ENCODE measurements at places on chromosomes 5 and 9. TPM values are rescaled to one million over a fixed set of nuclear protein-coding genes. Genes with fewer than 3 reads are reported as not detected.

GRCh38 chr5:43150748-43151147, 30.0 kb downstream of the ZNF131 start:
- no peak for DNase-seq

DNA sequence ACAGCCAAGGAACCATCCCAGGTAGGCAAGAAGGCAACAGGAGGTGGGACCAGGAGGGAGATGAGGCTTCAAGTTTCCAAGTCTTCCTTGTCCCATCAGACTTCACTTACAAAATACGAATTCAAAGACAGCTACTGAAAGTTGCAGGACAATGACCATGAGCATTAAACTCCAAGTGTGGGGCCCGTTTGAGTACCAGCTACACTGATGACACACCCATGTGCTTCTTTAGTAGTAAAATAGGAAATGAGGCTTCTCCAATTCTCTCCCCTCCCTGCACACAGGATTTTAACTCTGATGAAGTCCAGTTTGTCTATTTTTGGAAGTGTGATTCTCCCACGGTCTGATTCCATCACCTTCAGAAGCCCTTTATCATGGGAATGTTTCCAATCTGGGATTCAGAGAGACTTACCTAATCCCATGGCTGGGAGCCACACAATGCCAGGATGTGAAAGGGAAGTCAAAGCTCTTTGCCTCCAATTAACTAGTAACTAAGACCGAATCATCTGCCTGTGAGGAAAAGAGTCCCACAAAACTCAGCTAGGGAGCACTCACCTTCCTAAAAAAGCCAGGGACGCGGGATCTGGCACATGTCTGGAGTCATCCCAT, 222.8 kb upstream of the MSX2 start:
- DNase-seq: no peak

DNA sequence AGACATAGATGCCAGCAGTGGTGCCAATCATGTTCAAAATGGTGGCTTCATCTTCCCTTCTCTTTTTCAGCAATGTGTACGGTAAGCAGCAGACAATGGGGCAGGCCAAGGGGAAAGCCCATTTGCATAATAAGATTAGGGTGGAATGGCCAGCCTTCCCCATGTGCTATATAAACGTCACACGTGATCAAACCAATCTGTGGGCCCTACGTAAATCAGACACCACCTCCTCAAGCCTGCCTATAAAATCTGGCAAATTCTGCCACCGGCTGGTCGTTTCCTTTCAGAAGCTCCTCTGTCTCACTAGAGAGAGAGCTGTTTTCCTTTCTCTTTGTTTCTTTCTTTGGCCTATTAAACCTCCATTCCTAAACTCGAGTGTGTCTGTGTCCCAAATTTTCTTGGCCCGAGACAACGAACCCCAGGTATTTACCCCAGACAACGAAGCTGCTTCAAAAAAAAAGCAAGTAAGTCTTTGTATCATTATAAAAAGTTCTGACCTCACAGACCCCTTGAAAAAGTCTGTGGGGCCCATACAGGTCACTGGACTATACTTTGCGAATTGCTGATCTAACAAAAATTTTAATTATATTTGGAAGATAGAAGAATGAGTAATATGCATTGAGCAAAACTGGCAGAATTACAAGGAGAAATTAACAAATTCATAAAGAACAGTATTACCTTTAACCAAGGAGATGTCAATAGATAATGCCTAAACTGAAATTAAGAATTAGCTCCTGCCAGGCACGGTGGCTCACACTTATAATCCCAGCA, 15.2 kb downstream of the ZBTB5 start:
- no peak for DNase-seq

GRCh38 chr5:132526290-132526973, 16.9 kb downstream of the IL5 start:
- peak; percentile 64 for DNase-seq

GRCh38 chr5:177964471-177964870, 31.6 kb downstream of the PROP1 start:
- DNase-seq: no peak

DNA sequence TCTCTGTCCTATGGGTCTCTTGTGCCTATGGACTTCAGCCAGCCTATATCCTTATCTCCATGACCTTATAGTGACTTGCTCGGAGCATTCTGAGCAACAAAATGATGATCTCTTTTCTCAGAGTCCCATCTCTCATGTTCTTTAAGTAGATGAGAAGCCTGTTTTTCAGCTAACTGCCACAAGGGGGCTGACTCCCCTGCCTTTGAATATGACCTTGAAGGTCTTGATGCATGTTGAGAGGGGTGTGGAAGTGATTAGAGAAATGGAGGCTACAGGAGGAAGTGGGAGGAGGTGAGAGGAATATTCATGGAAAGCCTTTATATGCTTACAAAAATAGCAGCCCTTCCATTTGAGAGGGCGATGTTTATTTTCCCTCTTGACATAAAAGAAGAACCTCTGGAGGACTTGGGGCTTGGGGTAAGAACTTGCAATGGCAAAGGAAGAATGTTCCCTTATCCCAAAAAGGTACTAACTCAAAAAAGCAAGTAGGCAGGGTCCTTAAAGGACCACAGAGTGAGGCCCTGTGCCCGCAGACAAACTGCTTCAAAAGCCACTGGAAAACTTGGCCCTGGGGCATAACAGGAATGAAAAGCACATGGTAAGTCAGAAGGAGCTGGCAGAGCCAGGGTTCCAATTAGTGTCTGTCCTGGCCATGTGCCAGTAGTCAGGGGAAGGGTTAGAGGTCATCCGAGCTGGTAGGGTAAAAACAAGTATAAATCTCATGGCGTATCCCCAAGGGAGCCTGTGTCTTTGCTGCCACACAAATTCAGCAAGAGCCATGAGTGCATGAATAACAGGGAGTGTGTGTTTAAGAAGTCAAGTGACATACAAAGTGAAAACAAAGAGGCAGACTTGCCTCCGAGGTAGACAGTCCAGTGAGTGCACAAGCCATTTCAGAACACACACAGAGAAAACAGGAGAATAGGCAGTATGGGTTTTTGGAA, 39.1 kb downstream of the FGD3 start:
- DNase-seq: no peak

DNA sequence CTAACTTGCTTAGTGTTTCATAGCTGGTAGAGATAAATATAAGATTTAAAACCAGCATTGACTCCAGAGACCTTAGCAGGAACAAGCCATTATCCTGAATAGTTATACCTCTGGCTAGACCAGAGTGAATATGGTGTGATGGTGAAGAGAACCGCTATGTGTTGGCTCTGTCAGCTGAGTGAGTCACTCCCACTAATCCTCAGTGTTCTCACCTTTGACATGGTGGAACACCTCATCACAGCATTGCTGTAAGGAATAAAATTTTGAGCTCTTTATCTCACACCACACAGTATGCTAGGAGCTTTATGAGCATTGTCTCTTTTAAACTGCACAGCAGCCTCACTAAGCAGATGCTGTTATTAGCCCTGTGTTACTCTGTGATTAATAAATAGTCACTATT, 90.7 kb upstream of the DHFR start:
- DNase-seq: no peak

GRCh38 chr9:33315371-33315770, 25.1 kb downstream of the NFX1 start:
- no peak for DNase-seq

Gene AK1
- total RNA-seq: 39.6 TPM

Gene PCDHB8
- total RNA-seq: 1.8 TPM

Gene CCL27
- 0.86 TPM for total RNA-seq

Gene AKNA
- total RNA-seq: 13.4 TPM

Gene CDO1
- total RNA-seq: 27.6 TPM

Gene PCDHA8
- 1.9 TPM for total RNA-seq
